ENCODE measurements at places on chromosomes 4 and X.

DNA sequence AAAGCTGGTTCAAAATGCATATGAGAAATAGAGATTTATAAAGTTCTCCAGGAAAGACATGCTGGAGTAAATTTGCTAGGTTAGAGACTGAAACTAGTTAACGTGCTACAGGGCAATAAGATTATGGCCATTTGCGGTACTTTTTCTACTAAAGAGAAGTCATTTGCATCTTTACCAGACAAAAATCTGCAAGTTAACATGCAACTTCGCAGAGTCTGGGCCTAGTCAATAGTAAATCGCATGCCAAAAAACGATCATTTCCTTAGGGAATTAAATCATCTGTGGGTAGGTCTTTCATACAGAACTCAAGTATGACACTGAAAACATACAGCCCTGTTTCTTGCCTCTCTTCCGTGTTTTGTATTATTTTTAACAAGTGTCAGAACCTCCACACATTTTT is 32.8 kb upstream of the REST start:
- DNase-seq: no peak

GRCh38 chr4:13539619-13540445 is 4.5 kb downstream of the NKX3-2 start:
- no peak for DNase-seq

DNA sequence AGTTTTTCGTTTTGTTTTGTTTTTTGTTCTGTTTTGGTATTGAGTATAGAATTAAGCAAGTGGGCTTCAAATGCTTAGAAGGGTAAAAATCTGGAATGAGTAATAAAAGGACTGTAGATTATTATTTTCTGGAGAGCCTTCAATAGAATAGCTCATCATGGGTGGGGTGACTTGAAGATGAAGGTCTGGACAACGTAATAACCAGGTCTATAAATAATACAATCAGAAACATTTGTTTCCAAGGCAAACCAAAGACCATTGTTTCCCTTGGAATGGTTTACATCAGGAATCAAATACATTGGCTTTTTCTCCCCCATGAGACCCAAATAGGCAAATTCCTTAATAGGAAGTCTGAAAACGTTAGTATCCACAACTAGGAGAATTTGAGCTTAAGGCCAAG is 721.6 kb downstream of the RPA4 start:
- DNase-seq: no peak

DNA sequence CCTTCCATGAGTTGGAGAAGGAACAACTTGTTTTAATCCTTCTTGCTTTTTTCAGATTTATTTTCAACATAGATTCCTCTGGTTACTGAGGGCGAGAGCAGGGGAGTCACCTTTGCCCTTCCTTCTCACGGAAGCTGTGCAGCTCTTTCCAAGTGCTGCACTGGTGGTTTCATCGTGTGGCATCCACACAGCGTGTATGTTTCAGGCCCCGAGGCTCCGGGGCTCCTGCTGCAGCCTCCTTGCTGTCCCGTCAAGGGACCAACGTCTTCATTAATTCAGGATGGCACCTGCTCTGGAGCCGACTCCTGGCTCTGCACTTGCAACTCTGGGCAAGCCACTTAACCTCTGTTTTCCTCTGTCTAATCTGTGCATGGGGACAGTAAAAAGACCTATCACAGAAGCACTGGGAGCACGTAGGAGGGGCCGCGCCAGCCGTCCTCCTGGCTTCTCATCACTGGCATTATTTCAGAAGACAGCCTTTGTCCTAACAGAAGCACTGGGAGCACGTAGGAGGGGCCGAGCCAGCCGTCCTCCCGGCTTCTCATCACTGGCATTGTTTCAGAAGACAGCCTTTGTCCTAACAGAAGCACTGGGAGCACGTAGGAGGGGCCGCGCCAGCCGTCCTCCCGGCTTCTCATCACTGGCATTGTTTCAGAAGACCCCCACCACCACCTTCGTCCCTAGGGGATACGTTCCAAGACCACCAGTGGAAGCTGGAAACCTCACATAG is 117.8 kb upstream of the NKX1-1 start:
- DNase-seq: no peak

- no peak for DNase-seq
Measured at GRCh38 chr4:144579411-144580030, 66.4 kb upstream of the HHIP start.

GRCh38 chr4:102174719-102175189 is 170.5 kb downstream of the SLC39A8 start:
- DNase-seq: no peak

GRCh38 chr4:137367620-137368019 is 164.7 kb downstream of the PCDH18 start:
- no peak for DNase-seq

DNA sequence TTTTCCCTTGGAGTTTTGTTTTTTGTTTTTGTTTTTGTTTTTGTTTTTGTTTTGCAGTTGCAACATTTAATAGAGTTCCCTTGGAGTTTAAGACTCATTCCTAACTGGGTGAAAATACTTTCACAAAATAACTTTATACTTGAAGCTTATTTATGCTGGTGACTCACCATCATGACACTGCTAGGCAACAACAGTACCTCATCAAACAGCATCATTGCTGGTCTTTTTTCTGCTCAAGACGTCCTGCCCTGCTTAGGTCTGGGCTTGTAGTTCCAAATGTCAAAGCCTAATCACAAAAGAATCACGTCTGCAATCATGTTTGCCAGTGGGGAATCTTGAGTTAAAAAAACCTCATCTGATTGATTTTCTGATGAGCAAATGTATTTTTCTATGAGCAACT is 105.7 kb upstream of the PRPS2 start:
- DNase-seq: no peak

DNA sequence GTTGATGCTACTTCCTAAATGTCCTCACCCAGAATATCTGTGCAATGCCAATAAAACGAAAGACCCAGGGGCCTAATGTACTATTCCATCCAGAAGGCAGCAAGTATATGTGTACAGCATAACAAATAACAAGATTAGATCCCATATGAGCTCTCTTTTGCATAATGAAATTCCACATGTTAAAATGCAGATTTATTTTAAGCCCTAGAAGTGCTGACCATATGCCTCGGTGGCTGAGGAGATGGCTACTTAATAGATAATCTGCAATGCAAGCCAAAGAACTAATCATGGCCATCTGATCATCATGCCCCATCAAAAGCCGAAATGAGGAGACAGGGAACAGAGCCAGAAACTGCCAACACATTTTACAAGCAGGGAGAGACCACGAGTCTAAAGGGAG is 293.5 kb downstream of the KCNIP4 start:
- DNase-seq: no peak

DNA sequence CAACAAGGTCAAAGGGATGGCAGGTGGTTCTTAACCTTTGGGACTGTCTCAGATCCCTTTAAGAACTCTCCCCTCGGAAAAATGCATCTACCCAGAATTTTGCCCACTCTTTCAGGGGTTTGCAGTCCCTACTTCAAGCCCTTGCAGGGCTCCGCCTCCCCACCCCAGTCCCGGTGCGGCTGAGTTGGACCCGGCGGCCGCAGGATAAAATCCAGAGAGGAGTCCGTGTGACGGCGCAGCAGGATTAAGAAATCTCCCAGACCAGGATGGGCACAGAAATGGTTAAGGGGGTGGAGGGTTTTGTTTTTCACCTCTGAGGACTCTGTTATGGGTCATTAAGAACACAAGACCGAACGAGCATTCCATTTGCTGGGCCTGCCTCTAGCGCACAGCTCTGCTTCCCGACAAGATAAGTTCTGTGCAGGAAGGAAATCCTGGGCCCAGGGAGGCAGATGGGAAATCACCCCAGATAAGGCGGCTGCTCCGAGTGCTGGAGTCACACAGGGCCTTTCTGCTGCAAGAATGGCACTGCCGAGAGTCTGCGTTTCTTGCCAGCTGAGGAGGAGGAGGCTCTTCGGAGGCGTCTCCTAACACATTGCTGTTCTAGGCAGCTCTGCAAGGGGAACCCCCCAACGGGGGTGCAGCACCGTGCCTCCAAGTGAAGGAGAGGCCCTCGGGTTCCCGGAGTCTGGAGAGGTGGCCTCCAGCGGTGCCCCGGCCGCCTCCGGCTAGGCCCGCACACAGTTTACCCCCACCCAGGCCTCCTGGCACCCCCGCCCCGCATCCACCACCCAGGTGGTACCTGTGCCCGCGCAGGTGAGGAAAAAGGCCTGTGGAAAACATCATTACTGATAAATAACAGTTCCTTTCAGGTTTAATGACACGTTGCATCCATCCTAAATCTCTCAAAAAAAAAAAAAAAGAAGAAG is 277.6 kb downstream of the BCOR start:
- DNase-seq: no peak

GRCh38 chr4:187479511-187479910 is 516.1 kb upstream of the ZFP42 start:
- no peak for DNase-seq

- no peak for DNase-seq
Measured at GRCh38 chr4:147944249-147944648, 212.4 kb downstream of the ARHGAP10 start.

DNA sequence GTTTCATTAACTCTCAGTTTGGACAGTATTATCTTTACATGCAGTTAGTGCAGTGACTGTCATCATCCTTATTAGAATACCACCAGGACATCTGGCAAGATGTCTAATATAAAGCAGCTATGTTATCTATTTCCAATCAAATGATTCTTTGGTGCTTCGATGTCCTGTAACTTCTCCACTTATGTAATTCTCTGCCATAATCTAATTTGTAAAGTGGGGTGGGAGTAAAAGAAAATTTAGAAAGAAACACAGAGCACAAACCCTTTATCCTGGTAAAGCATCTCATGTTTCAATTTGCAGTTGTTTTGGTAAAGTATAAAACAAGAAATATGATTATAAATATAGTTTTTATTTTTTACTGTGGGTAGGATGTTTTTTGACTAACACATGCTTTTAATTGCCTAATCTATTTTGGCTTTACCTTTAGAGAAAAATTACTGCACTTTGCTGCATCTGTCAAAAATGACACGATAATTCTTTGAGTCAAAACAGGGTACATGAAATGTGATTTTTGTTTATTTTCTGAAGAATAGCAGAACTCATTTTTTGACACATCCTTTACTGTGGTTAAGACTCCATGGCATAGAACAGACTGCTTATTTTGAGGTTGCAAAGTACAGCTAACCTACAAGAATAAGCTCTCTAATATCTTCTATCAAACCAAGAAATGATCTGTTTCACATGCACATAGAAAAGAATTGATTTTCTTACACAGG is 382.9 kb downstream of the RPA4 start:
- no peak for DNase-seq

DNA sequence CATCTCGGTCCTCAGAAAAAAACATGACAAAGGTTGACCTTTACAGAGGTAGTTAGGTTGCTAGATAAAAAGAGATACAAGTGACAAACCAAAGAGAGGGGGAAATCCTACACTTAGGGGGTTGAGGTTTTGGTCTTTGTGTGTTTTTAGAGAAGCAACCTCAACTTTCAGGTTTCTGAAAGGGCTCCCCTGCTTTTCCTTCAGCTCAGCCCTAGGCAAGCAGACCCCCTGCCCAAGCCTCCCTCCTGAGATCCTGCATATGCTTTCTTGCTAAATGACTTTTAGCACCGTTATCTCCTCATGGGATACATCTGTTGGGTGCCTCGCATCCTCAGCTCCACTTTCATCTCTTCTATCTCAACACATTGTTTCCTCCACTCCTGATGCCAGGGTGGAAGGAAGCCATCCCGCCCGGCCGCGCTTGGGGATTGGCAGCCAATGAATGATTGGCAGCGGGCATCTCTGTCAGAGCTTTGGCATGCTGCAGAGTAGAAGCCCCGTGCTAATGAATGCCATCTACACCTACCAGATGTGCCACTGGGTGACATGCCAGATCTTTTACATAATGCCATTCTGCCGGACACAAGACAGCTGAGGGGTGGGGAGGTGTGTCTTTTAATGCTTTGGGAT is 15.0 kb upstream of the PRDM8 start:
- DNase-seq: no peak

GRCh38 chrX:148633218-148633908 is 132.9 kb downstream of the AFF2 start:
- no peak for DNase-seq

- DNase-seq: no peak
Measured at GRCh38 chrX:34624416-34624815, 32.7 kb downstream of the TMEM47 start.

DNA sequence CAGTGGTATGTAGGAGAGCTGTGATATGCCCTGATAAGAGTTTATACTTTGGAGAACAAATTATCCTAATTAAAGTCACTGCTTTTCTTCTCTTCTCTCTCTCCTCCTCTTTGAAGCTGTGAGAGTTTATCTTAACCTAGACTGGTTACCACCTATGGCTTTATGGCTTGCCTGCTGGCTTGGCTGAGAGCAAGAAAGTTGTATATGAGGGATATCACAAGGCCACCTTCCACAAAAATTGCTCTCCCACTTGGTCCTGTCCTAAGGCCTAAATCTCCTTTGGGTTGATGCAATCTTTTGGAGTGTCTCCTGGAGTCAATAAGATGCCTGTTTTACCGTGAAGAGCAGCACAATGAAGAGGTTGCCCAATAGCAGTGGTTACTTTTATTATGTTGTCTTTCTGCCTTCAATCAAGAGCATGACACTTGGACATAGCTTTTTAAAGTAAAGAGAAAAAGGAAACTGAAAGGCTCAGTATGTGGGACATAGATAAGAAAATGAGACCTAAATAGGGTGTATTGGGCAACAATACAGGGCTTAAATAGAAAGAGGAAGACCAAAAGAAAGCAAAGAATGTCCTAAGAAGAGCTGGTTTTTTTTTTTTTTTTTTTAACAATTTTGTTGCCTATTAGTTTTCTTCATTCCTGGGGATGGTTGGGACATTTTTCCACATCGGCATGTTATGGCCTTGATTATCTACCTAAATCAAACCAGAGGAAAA is 9.2 kb downstream of the GUCY1A1 start:
- no peak for DNase-seq

DNA sequence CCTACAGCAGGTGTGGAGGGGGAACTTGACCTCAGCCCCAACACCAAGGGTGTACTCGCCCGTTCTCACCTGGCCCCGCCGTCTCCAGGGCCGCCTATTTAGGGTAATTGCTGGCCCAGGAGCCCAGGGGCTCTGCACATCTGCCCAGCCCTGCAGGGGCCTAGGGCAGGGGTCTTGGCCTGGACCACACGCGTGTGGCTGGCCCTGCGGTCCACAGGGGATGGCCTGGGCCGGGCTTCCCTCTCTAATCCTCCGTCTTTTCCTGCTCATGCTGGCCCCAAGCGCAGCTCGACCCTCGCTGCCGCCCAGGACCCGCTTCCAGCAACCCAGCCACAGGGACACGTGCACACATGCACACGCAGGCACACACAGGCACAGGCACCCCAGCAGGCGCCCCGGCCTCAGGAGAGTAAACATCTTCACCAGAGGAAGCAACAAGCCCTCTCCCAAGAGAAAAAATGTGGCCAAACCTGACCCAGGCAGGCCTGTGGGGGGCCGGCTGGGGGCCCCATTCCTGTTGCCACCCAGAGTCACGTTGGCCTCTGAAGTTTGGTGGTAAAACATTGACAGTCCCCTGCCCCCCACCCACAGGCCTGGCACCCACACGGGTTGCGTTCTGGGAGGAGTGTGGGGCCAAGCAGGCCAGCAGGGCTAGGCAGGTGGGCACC is 24.6 kb upstream of the FGFR3 start:
- DNase-seq: no peak

DNA sequence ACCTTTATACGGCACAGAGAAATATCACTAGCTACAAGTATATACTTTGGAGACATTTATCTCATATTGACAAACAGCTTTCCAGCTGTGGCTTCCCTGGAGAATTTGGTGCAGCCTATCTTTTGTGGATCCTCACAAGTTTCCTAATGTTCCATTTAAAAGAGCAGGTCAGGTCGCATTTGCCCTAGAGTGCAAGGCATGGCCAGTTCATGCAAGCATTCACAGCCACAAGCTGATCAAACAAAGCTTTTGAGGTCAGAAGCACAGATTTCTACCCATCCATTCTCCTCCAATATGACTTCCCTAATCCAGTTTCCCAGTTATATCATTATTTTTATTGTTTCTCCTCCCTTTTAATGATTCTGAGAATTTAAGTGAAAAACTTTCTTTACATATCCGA is 1008.4 kb upstream of the AGA start:
- DNase-seq: no peak
